Activated CD4-positive, alpha-beta T cell treated with anti-CD3 and anti-CD28 coated beads for 4 hours (primary cell): ENCODE measurements at places on chromosomes 5 and 9.

GRCh38 chr5:178198706-178199105, 5.6 kb upstream of the HNRNPAB start:
- no peak for DNase-seq

DNA sequence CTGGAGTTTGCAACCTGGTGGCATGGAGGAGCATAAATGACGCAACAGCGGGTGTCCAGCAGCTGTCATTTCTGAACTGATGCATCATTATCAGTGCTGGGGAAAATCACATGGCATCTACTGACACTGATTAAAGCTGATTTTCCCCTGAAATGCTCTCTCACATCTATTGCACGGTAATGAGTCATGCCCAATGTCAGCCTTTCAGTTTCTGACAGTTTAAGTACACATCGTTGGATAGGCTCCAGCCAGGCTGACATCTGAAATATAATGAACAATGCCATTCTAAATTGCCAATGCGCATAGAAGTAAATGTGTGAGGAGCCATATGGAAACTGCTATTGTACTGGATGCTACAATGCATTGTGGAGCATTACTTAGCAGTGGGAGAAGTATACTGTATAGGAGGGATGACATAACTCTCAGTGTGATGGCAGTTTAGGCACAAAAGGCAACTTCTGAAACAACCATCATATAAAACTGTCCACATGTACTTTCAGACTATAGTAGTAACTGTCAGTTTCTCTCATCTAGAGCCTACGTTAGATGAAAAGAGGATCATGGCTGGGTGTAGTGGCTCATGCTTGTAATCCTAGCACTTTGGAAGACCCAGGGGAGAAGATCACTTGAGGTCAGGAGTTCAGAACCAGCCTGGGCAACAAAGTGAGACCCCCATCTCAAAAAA, 389.3 kb upstream of the DMAC1 start:
- DNase-seq = no peak

- no peak for DNase-seq
These were observed 388.1 kb upstream of the ACO1 start for GRCh38 chr9:31996331-31996730.

- DNase-seq = no peak
These were observed 2.1 kb downstream of the POLK start for GRCh38 chr5:75513841-75514240.

- DNase-seq = no peak
These were observed 4.4 kb downstream of the NEURL1B start for GRCh38 chr5:172645271-172646055.

DNA sequence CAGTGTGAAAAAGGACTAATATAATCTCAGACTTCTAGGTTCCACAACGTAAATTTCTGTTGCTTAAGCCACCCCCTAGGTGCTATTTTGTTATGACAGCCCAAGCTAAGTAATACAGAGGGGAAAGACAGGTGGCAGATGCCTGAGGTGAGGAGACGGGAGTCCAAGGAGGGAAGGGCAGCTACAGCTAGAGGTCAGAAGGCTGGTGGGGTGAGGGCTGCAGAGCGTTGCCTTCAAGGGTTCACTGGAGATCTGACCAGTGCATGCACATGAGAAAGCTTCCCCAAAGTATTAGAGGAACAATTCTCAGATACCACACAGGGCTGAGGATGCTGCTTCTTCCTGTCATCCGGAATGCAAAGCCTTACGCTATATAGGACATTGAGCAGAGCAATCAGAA, 104.7 kb upstream of the IRX4 start:
- DNase-seq = no peak

DNA sequence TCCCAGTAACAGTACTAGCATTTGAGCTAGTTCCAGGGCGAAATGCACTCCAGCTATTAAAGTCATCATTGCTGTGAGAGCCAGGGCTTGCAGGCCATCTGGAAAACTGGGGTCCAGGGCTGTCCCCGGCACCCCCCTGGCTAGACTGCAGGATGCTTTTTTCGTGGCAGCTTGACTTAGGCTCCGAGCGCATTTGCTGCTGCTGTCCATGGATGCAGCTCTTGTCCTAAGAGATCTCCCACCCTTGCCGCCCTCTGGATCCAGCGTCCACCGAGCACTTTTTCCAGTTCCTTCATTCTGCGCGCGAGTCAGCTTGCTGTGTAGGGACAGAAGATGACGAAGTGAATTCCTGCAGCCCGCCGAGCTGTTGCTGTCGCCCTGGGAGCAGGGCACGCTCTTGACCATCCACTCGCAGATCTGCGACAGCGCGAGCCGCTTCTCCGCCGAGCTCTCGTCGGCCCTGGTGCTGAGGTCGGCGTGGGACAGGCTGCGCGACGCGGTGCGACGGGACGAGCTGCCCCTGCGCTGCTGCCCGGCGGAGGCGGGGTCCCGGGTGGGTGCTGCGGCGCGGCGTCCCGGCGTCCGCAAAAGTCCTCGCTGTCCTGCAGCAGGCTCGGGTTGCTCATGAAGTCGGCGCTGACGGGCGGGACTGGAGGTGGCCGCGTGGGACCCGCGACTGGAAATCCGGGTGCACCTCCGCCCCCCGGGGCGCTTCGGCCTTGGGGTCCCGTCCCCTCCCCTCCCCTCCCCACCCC, 30.7 kb downstream of the OR2V1 start:
- no peak for DNase-seq

GRCh38 chr9:29640507-29640906, 2067.2 kb upstream of the C9orf72 start:
- DNase-seq = no peak

DNA sequence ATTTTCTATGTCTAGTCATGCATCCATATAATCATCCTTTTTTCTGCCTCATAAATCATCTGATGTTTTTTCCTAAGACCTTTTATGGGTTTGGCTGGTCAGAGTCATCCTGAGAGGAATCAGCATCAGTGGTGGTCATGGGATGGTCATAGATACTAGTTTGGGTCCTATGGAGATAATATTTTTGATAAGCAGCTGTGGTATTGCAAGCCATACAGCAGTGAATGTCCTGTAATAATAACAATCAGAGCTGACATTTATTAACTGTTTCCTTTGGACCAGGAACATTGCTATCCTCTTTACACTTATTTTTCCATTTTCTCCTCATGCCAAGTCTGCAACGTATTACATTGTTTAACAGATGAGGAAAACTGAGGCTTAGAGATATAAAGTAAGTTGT, 83.1 kb downstream of the TEX10 start:
- no peak for DNase-seq

DNA sequence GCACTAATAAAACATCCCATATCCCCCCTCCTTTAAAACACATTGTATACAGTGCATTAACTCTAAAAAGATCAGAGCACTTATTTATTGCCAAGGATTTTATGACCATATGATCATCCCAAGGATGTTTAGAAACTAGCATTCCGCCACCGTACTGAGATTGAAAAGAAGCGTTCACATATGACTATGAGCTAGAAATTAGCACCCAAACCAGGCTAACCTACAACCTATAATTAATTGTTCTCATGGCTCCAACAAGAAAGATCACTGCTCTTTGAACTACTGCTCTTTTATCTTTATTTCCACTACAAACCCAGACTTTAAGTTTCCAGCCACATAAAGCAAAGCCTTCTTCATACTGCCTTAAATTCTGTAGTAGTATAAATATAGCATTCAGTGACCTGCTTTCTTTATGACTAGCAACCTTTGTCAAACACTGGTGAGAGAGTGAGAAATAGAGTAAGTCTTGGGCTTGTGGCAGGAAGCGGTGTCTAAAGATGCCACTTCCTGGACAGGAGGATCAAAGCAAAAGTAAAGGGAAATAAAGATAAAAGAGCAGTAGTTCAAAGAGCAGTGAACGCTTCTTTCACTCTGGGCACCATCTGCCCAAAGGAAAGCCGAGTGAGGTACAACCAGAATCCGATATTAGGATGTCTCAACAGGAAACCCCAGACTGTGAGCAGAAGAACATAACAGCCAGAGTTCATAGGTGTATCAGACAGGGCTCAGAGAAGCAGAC, 151.1 kb upstream of the ERCC6L2 start:
- DNase-seq = peak; percentile 49

GRCh38 chr9:34171753-34172535, 6.9 kb upstream of the UBAP1 start:
- DNase-seq = peak; percentile 29

DNA sequence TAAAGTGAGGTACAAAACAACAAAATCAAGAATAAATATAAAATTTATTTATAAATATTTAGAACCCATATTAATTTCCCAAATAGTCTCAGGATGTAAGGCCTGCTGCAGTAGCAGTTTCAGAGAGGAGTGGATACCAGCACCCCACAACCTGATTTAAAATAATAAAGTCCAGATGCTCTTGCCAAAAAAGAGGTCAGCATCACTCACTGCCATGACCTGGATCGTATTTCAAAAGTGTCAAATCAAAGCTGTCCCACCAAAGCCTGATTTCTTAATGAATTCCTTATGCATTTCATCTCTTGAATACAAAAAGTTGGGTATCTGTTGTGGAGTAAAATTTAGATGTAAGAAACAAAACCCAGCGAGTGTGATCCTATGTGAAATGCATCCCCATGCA, 58.0 kb upstream of the ROR2 start:
- DNase-seq = no peak

GRCh38 chr9:100099722-100100042, 639 bp downstream of the INVS start:
- DNase-seq = no peak

DNA sequence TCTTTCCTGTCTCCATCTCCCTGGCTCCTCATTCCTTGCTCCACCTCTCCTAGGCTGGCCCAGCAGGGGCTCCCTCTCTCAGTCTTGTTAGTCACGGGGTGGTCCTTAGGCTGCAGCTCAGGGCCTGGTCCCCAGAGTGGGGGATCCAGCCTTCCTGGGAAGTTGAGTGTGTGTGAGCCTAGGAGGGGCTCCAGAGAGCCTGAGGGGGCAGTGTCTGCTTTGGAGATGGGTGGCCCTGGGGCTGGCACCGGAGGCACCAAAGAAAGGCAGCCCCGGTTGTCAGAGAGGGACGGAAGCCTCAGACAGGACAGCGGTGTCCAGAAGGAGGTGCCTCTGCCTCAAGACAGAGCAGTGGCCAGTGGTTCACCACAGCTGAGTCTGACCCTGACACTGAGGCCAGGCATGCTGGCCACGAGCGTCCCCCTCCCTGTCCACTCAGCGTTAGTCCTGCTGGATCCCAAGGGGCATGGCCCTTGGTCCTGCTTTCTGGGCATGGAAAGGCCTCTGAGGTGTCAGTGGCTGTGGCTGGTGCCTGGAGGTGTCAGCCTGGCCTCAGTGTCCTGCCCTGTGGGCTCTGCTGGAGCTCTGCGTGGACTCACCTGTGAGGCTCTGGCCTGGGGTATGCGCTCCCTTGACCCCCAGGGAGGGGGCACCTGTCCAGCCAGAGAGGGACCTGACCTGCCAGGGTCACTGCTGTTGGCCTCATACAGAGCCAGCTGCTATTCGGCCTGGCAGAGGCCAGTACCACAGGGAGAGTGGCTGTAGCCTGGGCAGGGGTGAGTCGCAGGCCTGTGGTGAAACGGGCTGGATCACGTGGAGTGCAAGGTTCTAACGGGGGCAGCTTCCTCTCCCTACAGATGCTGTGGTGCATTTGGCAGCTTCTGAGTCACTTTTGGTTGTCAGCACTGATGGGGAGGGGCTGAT, 130.6 kb downstream of the CACNA1B start:
- DNase-seq = no peak

DNA sequence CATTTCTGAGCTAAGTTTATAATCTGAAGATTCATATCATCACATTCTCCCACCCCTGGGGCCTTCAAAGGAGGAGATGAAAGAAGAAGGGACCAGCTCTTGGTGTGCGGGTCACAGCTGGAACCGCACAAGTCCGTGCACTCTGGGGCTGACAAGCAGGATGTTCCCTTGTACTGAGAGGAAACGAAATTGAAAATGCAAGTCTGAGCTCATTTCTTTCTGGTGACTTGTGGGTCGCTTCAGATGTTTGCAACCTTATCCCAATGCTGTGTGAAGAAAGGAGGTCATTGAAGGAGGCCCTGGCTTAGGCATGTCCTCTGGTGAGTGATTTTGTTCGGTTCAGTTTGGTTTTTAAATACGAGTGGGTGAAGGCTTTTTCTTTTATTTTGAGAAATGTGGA, 59.6 kb downstream of the C9orf152 start:
- DNase-seq = peak; percentile 4

- DNase-seq = no peak
These were observed 2.7 kb upstream of the PURA start for GRCh38 chr5:140111011-140111858.

GRCh38 chr9:113613815-113614413, 150.4 kb downstream of the RGS3 start:
- no peak for DNase-seq

DNA sequence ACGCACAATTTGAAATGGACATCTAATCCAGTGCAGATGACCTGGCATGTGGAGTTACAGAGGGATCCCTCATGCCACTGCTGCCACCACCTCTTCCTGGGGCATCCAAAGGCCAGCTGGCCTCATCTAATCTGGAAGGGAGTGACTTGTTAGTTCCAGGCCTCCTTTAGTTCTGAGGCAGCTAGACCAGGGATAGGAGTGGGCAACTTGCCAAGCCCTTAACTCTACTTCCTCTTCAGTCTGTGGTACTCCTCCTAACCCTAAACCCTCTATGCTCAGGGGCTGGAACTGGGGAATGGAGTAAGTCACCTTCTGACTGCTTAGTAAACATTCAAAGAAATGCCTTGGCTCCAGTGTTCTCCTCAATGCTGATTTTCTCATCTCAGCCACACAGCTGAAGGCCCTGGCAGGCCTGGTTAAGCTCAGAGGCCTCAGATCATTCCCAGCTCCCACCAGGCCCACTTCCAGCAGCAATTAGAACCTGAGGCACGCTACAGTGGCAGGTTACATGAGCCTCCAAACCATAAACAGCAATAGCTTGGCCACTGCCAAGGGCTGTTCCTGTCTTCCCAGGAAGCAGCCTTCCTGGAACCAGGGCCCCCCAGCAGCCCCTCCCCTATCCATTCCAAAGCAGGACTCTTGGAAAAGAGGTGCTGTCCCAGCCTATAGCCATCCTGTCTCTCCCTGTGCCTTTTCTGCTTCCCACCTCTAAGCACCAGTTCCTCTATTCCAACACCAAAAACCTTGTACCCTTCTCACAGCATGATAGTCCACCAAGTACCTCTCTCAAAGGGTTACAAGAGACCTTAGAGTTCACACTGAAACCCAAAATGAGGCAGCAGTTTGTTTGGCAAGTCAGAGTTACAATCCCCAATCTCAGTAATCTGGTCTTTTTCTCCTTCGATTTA, 2.0 kb downstream of the EIF4EBP3 start:
- no peak for DNase-seq

GRCh38 chr5:169197343-169197742, 103.6 kb downstream of the SLIT3 start:
- DNase-seq = no peak

DNA sequence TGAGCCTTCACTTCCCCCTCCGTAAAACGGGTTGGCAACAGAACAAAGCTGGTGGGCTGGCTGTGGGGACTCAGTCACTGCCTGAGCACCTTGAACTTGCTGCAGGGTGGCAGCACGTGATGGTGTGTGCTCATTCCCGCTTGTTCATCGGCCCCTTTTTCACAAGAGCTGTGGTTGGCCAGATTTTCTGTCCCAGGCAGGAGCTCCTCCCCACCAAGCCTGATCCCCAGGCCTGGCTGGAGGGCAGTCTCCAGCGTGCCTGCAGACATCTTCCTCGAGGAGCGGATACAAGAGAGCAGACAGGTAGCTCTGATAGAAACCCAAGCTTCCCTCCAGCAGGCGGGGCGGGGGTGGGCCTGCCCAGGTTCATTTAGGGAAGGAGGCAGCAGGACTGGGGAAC, 61.9 kb upstream of the ORM1 start:
- no peak for DNase-seq

- DNase-seq = no peak
These were observed 40.4 kb downstream of the BASP1 start for GRCh38 chr5:17257705-17258273.

GRCh38 chr9:127388856-127389238, 8.1 kb upstream of the SLC2A8 start:
- no peak for DNase-seq
